ENCODE measurements at places on chromosomes 11 and 22. TPM values are rescaled to one million over a fixed set of nuclear protein-coding genes. Genes with fewer than 3 reads are reported as not detected.

DNA sequence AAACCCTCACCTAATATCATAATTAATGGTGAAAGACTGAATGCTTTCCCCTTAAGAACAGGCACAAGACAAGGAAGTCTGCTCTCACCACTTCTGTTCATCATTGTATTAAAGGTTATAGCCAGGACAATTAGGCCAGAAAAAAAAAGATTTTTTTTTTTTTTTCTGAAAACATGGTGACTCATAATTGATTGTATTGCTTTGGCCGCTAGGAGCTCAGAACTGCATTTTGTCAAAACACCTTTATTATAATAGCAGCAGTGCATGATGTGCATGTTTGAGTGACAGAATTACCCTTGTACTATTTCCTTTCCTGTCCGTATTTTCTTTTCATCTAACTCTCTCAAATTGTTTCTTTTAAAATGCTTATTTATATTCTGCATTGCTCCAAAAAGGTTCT, 98.1 kb downstream of the RNF169 start:
- H3K4me1 ChIP-seq, result peaks cover 5% of the 10 kb centered on the region
- no peaks in the 10 kb centered on the region for H3K27me3 ChIP-seq
- DNase-seq, result no peak
- no peak overlapping the region for H3K4me3 ChIP-seq
- H3K36me3 ChIP-seq, result peaks cover 18% of the 10 kb centered on the region

The FAT3 gene
- 0.23 TPM for polyA plus RNA-seq

The LRRC75B gene
- 4.3 TPM for polyA plus RNA-seq

DNA sequence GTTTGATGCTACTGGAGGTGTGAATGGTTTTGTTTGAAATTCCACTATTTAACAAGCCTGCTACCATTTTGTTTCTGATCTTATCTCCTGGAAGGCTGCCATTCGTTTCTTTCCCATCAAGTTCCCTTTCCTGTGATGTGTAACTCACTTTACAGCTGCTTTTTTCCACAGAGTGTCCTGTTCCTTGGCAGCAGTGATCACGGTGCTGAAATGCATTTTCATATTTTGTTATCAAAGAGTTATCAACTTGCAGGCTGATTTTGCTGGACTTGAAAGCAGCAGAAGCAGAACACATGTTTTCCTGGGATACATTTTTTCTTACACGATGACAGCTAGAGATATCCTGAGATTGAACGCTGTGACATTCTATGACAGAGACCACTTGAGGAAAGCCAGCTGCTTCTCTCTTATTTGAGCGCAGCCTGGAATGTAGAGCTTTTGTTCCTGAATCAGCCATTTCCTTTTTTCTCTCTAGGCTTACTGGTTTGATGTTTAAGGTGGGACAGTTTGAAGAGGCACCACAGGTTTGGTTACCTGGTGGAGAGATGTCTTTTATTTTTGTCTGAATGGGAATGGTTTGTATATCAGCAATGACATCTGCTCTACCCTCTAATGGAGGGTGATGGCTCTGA, 34.7 kb downstream of the PRR14L start:
- no peak for DNase-seq
- no peak overlapping the region for H3K4me3 ChIP-seq

All from keratinocyte (primary cell).